ENCODE measurements at places on chromosomes 2 and 18.

- no peak for DNase-seq
These were observed 7.2 kb downstream of the RND3 start for GRCh38 chr2:150480241-150480640.

- DNase-seq, result no peak
These were observed 68.7 kb upstream of the PSMD14 start for GRCh38 chr2:161239326-161240109.

- no peak for DNase-seq
These were observed 97.2 kb downstream of the NCOA1 start for GRCh38 chr2:24588294-24588693.

DNA sequence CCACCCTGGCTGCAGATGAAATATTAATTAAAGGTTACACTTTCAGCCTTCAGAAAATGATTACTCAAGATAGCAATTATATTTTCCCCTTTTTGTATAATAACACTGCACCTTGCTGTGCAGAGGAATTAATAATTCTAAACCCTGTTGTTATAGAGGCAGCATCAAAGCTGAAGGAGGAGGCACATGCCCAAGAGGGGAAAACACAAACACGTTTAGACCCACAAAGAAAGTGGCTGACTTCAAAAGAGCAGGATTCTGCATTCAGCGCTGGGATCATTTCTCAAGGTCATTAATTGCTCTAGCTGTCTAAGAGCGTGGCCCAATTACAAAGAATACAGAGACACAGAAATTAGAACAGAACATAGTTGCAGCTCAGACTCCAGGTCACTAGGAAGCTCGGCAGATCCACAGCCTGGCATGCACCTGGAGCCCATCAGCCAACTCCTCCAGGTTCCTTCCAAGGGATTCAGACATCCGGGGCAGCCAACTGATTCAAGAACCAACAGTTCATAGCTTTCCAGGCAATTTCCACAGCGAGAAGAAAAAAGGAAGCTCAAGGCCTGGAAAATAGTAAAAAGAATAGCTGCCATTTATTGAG, 102.3 kb upstream of the ID2 start:
- DNase-seq, result no peak

- DNase-seq, result no peak
These were observed 291.9 kb upstream of the SPRED2 start for GRCh38 chr2:65724336-65724735.
